Osteocyte (in vitro differentiated cells): ENCODE measurements at places on chromosomes 16 and 17.

DNA sequence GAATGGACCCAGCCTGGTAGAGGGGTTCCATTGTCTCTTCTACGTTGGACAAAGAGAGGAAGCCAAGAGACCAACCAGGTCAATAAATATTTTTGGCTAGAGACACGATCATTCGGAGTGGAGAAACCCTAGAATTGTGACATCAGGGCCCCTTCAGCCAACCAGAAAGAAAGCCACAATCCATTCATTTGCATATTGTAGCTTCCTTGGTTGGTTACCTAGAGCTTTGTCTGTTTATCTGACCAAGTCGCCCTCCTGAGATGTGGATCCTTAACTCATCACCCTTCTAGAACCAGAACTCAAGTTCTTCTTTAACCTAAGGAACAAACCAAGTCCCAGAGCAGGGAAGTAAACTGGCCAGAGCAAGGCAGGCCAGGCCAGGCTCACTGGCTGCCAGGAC, at the start of gene CCDC182:
Gene CCDC182 (minus strand): TSS at position 58 of the 400 bp plus-strand sequence. CDS start 27 bp downstream, at position 31.
- no peak for DNase-seq

DNA sequence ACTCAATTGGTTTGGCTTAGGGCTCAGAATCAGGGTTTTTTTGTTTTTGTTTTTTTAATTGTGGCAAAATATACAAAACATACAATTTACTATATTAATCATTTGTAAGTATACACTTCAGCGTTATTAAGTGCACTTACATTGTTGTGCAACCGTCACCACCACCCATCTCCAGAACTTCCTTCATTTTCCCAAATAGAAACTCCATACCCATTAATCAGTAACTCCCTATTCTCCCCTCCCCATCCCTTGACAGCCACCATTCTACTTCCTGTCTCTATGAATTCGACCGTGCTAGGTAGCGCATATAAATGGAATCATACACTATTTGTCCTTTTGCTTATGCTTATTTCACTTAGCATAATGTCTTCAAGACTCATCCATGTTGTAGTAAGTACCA, 45.2 kb upstream of the DHX40 start:
- DNase-seq: no peak

GRCh38 chr16:89572073-89572484, 3.5 kb upstream of the CPNE7 start:
- DNase-seq: no peak

DNA sequence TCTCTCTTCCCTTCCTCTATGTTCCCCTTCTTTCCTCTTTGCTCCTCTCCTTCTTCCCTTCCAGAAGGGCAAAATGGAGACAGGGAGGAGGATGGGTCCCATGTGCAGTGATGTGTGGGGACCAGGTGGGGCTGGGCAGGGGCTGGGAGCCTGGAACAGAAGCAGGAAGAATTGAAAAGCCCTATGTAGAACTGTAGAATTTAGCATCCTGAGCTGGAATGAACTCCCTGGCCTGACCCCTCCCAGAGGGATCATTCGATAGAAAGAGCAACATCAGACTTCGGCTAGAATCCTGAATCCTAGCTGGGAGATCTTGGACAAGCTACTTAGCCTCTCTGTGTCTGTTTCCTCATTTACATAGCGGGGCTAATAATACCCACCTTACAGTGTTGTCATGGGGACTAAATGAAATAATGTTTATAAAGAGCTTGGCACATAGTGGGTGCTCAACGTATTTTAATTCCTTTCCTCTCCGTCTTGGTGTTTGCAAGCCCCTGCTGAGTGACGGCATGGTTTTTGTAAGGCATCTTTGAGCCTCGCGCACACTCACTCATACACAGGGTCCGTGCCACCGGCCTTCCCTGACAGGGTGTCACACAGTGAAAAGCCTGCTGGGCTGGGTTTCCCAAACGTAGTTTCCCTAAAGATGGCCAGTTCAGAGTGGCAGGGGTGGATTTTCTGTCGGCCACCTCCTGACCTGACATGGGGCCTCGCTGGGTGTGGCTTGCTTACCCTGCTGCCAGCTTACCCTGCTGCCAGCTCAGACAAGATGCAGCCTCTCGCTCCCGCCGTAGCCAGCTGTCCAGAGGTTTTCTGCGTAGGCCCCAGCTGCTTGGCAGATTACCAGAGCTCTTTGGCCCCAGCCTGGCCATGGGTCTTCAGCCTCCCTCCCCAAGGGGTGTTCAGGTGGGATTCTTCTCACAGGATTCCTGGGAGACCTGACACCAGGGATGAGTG, 6.1 kb upstream of the ARHGAP23 start:
- no peak for DNase-seq

DNA sequence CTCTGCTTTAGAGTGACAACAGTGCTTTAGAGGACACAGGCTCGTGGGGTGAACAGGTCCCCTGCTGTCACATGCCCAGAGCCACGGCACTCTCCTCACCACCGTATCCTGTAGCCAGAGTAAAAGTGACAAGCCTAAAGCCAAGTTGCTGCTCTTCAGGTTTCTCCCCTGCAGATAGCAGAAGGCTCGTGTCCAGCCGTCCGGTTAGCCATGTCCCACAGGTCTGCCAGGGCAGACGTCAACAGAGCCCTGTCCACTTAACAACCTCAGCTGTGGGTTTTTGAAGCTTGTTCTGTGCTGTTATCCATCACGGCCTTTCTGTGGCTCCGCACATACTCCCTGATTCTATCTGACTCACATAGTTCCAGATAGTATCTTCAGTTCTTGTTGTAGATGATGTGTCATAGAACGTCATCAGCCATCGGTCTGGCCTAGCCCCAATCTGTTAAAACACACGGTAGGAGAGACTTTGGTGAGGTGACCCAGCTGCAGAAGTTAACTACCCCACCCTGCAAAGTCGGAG, 100.7 kb downstream of the SOCS1 start:
- DNase-seq: no peak

GRCh38 chr17:72400863-72401262, 280.0 kb downstream of the SOX9 start:
- no peak for DNase-seq

GRCh38 chr16:10371592-10371991, 14.3 kb upstream of the ATF7IP2 start:
- DNase-seq: no peak

GRCh38 chr17:70813355-70813930, 644.1 kb downstream of the KCNJ2 start:
- no peak for DNase-seq

DNA sequence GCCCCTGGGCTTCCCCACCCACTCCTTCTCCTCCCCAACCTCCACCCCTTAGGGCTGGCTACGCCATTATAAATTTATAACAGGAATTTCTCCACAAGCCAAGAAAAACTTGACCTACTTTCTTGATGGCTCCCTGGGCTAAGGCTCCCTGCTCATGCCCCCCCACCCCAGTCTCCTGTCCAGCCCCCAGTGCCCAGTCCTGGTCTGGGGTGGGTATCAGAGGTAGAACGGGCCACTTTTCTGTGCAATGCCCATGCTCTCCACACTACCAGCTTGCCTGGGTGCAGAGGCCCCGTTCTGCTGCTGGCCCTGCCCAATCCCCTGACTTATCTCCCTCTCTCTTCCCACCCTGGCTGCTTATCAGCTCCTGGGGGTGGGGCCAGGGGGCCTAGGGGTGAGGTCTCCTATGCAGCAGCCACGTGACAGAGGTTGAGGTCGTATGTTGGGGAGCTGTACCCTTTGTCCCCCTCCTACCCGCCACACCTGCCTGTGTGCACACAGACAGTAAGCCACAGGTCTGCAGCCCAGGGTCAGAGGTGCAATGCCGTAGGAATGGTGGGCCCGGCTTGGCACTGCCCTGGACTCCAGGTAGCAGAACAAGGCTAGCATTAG, 10.1 kb downstream of the THRA start:
- DNase-seq: no peak

DNA sequence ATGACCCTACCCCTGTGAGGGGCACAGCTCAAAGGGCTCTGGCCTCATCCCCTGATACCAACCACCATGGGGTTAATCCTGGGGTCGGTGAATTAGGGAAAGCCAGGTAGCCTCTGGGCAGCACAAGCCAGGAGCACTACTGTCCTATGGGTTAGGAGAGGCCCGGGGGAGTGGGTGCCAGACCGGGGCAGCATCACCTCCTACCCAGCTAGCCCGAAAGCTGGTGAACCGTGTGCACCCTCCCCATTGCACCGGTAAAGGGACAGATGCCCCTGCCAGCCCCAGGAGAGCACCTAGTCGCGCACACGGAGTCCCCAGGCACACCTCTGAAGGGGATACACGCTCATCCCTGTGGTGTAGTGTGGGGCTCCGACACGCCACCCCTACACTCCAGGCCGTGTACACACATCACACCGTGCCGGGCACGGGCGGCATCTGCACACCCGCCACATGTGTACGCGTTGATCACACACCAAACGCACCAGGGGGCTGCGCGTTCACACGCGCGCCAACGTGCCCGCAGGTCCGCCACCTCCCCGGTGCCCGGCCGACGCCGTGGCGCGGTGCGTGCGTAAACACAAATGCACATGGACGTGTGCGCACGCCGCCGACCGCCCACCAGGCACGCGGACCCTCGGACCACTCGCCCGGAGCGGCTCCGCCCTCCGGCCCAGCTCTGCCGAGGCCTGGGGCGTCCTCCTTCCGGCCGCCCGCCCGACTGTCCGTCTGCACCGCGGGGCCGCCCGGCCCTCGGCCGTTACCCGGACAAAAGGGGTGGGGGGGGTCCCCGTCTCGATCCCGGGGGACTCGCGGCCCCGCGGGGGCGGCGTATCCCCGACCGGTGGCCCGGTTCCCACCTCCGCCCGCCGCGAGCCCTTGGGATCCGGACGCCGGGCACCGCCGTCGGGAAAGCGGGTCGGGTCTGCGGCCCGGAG, 785 bp downstream of the UBALD1 start:
- DNase-seq: no peak

- no peak for DNase-seq
Measured at GRCh38 chr16:11395949-11396240, 50.6 kb downstream of the RMI2 start.

GRCh38 chr17:65459677-65460347, 101.6 kb downstream of the AXIN2 start:
- DNase-seq: no peak

- DNase-seq: no peak
Measured at GRCh38 chr16:51049678-51050376, 101.2 kb downstream of the SALL1 start.

DNA sequence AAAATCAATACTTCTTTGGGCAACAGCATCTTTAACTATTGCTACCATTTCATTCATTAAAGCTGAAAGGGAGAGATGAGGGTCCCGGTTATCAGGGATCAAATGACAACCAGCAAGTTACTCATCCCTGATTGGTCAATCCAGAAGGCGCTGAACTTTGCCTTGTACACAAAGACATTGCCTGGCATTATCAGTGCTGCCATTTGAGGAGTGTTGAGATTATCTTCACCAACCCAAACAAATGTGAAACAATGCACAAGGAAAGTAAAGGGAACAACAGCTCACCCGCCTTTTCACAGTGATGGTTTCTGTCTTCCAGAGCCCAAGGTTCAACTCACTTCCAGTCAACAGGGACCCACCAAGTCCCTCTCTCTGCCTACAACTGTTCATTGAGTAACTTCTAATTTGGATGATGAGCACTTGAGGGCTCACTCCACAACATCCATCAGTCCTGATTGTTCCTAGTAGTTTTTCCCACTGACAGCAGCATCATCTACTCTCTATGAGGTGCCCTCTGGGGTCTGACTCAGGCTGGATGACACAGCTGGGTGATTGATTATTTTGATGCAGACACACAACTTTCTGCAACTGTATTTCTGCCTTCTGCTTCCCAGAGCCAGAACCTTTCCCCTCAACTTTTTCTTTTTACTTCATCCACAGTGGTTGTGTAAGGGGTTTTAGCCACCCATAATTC, 32.0 kb downstream of the LYRM9 start:
- no peak for DNase-seq

DNA sequence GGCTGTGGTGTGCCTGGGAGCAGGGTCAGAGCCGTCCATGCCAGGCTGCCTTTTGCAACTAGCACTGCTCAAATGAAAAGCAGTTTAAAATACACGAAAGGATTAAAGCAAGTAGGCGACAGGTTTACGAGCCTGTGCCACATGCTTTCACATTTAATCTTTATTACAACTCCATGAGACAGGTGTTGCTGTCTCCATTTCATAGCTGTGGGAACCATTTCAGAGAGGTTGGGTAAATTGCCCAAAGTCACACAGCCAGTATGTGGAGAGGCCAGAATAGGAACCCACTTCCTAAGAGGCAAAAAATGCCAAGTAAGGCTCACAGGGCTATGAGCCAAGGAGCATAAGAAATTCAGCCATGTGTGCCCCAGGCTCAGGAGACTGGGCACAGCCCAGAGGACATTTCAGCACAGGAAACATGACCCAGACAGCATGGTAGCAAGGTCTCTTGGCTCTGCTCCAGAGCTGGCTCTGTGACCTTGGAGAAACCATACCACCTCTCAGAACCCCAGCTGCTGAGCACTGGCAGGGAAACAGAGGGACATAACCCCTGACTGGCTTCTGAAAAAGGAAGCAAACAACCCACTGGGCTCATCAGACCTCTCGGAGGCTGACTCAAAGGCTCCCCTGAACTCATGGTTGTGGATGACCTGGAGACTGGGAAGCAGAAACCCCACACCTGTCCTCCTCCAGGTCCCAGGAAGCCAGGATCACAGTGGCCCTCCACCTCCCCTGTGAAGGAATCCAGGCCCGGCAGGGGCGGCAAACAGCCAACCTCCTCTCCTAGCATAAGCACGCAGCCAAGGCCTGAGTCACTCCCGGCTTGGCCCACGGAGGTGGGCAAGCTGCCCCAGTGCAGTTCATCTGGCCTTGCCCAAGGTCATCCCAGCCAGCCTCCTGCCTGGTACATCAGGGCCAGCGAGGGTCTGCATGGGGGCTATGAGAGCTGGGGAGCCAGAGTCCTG, 40.3 kb upstream of the MRPS23 start:
- DNase-seq: no peak

GRCh38 chr17:65463242-65463641, 98.2 kb downstream of the AXIN2 start:
- DNase-seq: no peak

GRCh38 chr16:269061-269796, 6.5 kb downstream of the RGS11 start:
- DNase-seq: no peak

DNA sequence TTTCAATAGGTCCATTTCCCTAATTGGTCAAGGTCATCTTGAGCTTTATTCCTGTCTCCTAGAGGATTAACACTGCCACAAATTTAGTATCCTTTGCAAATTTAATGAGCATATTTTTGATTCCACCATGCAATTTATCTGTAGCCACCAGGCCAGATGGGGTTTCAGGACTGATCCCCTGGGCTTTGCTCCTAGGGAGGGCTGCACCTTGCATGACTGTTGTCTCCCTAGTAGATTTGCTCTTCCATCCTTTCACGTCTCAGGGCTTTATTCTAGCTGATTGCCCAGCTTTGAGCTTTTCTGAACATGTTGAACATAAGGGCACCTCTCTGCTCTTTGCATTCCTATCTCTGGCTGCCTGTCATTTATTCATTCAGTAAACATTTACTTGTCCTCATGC, 7.7 kb upstream of the KCNH6 start:
- DNase-seq: no peak

GRCh38 chr17:9468937-9469336, 106.7 kb downstream of the STX8 start:
- DNase-seq: no peak

GRCh38 chr17:75925103-75925502, 15.7 kb downstream of the FBF1 start:
- DNase-seq: no peak
